ENCODE measurements at places on chromosomes 11 and 22.

GRCh38 chr22:28909375-28909774 lies 26.0 kb downstream of the ZNRF3 start:
- no peak for DNase-seq

DNA sequence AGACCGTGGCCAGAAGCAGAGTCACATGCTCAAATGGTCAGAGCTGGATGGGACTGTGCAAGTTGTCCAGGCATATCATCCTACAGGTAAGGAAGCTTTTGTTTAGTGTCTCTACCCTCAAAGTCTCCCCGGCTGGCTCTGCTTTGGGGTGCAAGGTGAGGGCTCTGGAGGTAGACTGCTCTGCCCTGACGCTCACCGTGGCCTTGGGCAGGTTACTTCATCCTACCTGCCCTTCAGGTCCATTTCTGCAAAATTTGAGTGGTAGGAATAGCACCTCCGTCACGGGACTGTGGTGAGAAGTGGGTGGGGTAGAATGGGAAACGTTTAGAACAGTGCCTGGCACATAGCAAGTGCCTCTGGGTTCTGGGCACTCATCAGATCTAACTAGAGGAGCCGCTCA lies 42.2 kb downstream of the NAT10 start:
- no peak for DNase-seq

- no peak for DNase-seq
These were observed 100.6 kb downstream of the CD44 start for GRCh38 chr11:35239471-35240075.

- no peak for DNase-seq
These were observed 6.8 kb downstream of the TBC1D22A start for GRCh38 chr22:46769191-46769675.

DNA sequence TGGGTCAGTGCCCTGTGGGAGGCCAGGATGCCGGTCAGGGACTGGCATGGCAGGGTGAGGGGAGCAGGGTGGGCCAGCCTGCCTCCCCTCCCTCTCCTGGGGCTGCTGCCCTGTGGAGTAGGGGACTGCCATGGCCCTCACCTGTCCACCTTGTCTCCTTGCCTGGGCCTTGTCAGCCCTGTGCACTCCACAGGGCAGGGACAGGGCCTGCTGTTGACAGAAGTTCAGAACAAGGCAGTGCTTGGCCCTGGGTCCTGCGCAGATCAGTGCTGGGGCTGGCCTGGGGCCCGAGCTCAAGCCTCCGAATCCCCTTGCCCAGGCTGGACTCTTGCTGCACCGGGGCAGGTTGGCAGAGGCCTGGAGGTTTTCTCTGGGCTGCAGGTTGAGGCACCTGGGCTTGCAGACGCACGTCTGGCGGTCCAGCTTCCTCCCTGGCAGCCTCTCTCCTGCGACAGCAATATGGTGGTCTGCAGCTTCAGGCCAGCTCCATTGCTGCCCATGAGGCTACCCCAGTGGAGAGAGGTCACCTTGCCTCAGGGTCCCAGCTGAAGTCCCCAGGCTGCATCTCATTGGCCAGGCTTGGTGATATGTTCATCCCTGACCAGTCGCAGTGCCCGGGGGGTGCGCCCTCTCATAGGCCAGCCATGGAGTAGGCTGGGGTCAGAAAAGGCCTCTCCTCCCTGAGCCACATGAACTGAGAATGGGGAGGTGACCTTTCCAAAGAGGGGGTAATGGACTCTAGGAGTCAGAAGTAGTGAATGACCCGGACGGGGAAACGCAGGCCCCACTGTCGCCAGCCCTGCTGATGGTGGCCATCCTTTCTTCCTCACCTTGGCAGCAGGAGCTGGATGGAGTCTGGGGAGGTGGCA lies 21.5 kb upstream of the CHKA start:
- no peak for DNase-seq

- no peak for DNase-seq
These were observed 36.6 kb downstream of the TMEM45B start for GRCh38 chr11:129852125-129852740.

DNA sequence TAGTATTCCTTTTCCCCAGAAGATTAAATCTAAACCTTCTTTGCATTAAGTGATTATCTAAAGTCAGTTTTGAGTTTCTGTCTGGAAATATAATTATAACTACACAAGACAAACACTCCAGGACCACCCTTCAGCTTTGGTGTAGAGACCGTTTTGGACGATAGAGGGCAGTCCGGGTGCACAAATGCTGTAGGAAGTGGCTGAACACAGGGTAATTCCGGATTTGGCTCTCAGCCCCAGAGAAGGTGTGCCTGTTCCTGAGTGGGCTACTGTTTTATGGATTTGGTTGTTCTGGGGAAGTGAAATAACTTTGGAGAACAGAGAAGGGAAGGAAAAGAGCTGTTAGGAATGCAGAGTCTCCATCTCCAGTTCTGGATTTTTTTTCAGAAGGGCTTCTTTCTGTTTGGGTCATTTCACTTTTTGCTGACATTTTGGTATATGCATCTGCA lies 14.8 kb downstream of the EXT2 start:
- DNase-seq, result peak; percentile 11

GRCh38 chr11:69862331-69862771 lies 43.1 kb upstream of the FGF3 start:
- DNase-seq, result no peak

DNA sequence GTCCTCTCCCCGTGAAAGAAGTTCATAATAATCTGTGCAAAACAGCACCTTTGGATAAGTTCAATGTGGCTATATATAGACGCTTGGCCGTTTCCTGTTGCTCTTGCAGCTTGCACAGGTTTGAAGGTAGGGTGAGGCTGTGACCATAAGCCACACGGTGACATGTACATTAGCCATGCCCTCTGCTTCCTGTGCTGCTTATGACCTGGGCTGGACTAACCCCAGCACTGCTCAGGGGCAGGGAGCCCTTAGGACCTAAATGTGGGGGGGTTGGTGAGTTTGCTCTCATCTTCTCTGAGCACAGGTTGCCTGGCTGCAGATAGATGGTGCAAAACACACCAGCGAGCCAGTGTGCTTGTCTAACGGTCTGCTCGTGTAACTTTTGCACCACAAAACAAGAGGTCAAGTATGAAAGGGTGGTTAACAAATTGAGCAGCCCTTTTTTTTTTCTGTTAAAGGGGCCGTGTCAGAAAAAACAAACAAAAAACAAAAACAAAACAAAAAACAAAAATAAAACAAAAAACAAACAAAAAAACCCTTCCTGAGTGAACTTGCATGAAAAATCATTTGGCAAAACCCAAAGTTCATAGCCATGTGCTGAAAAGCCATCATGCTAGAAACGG lies 37.3 kb downstream of the FLI1 start:
- no peak for DNase-seq

DNA sequence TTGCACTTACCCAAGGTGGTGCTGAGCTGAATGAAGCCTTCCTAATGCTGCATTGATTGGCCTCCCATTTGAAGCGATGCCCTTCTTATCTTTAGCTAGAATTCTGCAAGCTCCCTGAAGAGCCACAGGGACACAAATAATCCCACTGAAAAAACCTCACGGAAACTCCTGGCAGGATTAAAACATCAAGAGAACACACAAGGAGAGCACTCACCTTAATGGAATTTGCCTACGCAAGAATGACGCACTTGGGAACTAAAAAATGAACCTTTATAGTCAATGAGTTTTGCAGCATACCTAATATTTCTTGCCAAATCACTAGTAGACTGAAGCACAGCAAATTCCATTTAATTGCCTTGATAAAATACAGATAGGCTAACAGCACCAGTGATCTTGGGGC lies 232.8 kb upstream of the UBASH3B start:
- DNase-seq, result no peak

GRCh38 chr11:34086554-34087283 lies 18.7 kb upstream of the NAT10 start:
- DNase-seq, result no peak

- no peak for DNase-seq
These were observed 10.2 kb downstream of the SLC25A1 start for GRCh38 chr22:19168088-19168890.

GRCh38 chr11:127624306-127624856 lies 623.8 kb upstream of the KIRREL3 start:
- DNase-seq, result no peak

DNA sequence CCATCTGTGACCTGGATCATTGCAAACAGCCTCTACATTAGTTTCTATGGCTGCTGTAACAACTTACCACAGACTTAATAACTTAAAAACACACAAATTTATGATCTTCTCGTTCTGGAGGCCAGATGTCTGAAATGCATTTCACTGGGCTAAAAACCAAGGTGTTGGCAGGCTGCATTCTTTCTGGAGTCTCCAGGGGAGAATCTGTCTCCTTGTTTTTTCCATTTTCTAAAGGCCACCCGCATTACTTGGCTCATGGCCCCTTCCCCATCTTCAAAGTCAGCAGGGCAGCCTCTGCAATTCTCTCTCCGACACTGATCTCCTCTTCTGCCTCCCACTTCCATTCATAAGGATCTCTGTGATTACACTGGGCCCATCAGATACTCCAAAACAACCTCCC lies 11.6 kb downstream of the SCGB1A1 start:
- DNase-seq, result no peak

DNA sequence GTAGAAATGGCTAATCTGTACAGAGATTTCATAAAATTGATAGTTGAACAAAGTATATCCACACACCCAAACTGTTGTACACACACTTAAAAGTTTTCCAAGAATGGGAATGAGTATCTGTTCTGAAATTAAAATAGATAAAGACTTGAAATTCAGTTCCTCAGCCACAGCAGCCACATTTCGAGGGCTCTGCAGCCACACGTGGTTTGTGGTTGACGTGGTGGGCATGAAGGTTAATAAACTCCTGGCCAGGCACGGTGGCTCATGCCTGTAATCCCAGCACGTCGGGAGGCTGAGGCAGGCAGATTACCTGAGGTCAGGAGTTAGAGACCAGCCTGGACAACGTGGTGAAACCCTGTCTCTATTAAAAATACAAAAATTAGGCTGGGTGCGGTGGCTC lies 24.0 kb downstream of the TPST2 start:
- no peak for DNase-seq

- peak; percentile 1 for DNase-seq
These were observed 657 bp downstream of the IGHMBP2 start for GRCh38 chr11:68904248-68904847.

- no peak for DNase-seq
These were observed 6.6 kb upstream of the CARD10 start for GRCh38 chr22:37525746-37526350.

- no peak for DNase-seq
These were observed 950 bp downstream of the FERMT3 start for GRCh38 chr11:64207256-64208085.

DNA sequence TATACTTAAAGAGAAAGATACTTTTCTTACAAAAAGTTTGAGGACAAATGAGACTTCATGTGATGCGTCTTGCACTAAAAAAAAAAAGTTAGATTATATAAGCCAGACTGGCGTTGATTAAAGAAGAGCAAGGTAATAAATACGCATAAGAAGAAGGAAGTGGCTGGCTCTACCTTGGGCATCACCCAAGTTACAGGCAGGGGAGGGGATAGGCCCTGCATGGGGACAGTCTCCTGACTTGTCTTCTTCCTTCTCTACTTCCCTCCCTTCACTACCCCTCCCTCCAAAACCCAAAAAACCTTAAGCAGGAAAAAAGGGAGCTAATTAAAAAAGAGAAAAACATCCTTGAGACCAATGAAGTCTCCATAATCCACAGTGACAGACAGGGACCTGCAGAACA lies 22.3 kb upstream of the TMA7B start:
- DNase-seq, result no peak

DNA sequence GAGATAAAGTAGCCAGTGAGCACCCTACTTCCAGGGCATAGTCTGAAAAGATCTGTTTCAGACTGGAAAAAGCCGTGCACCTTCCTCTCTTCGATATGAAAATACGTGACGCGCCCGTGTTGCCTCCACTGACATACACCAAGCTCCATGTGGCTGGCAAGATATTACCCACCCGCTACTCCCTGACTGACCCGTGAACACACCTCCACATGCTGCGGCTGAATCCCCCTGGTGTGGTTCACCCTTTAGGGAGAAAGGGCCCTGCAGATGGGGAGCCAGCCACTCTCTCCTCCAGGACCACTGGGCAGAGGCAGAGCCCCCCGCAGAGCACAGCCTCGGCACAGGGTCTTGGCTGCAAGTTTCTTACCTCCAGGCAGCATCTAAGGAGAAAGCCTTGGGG lies 245.0 kb downstream of the BRD1 start:
- DNase-seq, result no peak

GRCh38 chr22:26702906-26703830 lies 45.8 kb downstream of the MIAT start:
- DNase-seq, result no peak

DNA sequence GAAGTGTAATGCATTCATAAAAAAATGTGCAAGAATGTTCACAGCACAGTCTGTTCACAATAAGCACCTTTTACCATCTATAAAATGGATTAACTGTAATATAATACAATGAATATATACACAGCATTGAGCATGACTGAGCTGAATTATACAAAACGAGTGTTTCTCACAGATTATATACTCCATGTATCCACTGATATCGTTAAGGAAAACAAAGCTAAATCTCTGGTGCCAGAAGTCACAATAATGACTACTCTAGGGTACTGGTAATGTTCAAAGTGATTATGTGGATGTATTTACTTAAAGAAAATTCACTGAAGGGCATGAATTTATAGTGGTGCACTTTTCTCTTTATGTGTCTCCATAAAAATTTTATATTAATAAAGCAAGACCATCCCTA lies 33.2 kb downstream of the ACAT1 start:
- DNase-seq, result no peak
